Stimulated activated CD8-positive, alpha-beta memory T cell treated with anti-CD3 and anti-CD28 coated beads, Interleukin-12 subunit alpha, Interleukin-12 subunit beta, amount 100 ng/mL, for 4 hours (primary cell): ENCODE measurements at places on chromosomes 12 and 14.

GRCh38 chr12:112842441-112842840 is 50.9 kb downstream of the RPH3A start:
- DNase-seq, result no peak

GRCh38 chr14:101823066-101823465 is 61.6 kb downstream of the PPP2R5C start:
- no peak for DNase-seq

DNA sequence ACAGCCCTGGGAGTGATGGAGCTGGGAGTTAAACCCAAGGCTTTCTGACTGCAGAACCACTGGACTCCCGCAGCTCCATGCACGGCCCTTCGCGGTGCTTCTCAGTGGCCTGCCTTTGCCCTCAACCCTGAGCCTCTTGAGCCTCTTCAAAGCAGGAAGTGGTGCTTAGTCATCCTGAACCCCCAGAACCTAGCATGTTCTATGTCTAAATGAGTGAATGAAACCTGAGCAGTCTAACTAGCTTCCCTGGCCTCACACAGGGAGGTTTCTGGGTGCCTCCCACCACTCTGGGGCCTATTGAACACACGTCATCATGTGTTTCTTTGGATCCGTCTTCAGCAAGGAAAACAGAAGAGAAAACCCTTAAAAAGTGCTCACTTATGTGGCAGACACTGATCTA is 117.9 kb upstream of the SFSWAP start:
- no peak for DNase-seq

DNA sequence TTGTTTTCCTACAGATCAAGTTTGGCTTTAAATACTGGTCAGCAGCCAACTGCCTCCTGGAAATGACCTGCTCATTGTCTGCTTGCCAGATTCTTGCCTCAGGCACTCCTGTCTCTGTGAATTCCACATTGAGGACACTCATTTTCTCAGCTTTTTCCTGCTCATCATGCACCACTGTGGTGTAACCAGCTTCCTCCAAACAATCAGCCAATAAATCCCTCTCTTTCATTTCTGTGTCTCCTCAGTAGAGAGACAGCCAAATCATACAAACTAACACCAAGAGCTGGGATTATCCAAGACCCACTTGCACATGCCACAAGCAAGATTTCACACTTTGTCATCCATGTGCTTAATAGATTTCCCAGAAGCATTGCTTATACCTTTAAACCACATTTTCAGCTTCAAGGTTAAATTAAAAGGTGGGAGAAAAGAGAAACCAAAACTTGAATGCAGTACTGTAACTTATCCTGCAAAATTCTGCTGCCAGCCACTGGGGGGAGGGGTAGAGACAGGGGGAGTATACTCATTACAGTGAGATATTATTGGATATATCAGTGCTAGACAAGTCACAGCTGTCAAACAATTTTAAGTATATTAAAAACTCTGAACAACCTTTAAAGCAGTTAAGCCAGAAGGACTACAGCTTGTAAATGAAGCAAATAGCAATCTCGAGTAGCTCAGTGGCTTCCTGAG is 105.0 kb downstream of the PPP2R5E start:
- no peak for DNase-seq

DNA sequence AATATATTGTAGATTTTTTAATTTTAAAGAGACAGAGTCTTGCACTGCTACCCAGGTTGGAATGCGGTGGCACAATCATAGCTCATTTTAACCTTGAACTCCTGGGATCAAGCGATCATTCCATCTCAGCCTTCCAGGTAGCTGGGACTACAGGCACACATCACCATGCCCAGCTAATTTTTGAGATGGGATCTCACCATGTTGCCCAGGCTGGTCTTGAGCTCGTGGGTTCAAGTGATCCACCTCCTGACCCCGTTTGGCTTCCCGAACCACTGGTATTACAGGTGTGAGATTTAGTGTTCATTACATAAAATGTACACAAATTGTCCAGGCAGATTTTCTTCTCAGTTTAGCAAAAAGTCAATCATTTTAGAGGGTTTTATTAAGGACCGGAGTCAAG is 13.6 kb downstream of the SNX6 start:
- DNase-seq, result no peak

GRCh38 chr12:29204521-29204920 is 55.4 kb downstream of the FAR2 start:
- DNase-seq, result no peak

- no peak for DNase-seq
These were observed 38.0 kb upstream of the CCDC60 start for GRCh38 chr12:119296535-119296934.

DNA sequence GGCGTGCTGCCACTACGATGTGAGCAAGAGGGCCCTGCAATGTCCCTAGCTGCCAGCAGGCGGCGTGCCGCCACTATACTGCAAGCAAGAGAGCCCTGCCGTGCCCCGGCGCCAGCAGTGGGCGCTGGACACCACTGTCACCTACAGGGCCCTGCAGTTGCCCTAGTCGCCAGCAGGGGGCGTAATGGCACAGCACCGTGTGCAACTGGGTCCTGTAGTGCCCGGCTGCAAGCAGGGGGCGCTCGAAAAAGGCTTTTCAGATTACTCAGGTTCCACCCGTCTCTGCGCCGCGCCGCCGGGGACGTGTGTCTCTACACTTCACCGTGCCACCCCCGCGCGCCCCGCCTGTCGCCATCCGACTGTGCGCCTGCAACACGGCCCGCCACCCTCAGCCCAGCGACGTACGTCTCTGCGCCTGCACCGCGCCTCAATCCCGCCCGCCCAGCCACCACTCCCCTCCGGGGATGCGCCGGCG is 1356.9 kb downstream of the TMEM121 start:
- DNase-seq, result no peak

- DNase-seq, result no peak
These were observed 4.7 kb upstream of the KRT79 start for GRCh38 chr12:52838609-52839435.

DNA sequence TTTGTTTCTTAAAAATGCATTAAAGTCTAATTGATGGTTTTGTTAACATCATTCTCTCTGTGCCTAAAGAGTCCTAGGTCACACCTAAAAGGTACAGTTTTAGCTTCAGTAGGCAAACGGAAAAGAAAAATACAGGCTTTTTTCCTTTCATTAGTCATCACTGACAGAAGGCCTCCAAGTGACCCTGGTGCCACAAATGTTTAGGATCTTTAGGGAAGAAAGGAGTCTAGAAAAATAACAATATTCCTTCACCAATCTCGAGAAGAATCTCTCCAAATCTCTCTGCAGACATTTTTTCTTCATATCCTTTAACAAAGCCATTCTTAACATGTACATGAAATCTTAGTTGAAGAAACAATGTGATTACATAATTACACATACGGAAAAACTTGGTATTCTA is 2.0 kb downstream of the DENND5B start:
- DNase-seq, result no peak

- DNase-seq, result no peak
These were observed 95.0 kb downstream of the LMNTD1 start for GRCh38 chr12:25458047-25458552.

- DNase-seq, result no peak
These were observed 38.8 kb downstream of the CBX5 start for GRCh38 chr12:54240971-54241588.

GRCh38 chr12:4416276-4416675 is 29.3 kb downstream of the FGF6 start:
- DNase-seq, result no peak

DNA sequence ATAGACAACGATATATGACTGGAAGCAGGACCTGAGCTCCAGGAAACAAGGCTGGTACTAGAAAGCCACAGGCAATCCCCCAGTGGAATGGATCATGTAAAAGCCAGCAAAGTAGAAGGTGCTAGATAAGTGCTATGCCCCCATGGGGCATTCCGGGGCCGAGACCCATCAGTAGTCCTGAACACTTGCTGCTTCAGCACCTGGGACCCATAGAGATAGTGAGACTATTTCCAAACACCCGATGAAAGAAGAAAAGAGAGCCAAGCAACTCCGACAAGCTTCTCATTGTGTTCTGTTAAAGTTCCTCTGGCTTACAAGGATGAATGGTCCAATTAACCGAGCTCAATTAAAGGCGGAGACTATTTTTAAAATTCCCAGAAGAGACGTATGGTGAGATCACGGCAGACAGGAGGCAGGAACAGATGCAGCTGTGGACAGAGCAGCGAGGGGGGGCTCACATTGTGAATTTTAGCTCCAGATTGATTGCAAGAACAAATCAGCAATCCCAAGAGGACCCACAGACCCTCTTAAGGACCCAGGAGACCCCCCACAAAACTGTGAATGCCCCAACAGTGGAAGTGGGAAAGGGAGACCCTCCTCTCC is 142.5 kb upstream of the OVCH1 start:
- no peak for DNase-seq

GRCh38 chr14:76550534-76550933 is 174.6 kb downstream of the ESRRB start:
- no peak for DNase-seq

DNA sequence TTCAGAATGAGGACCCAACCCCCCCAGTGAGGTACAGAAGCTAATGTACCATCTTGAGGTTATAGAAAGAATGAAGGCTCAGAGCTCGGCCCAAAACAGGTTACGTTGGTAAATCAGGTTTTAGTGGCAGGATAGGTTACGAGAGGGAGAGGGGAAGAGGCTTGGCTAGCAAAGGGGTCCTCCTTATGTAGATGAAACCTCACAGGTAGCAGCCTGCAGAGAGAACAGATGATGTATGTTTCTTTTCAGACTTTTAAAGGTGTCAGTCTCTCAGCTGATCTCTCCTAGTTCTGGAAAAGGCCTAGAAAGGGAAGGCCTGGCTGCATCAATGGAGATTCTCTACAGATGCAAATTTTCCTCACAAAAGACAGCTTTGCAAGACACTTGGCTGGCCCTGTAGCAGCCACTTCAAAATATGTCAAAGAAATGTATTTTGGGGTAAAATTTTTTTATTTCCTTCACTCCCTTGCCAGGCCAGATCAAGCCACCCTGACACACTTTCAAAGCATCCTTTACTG is 71.7 kb upstream of the CPSF6 start:
- DNase-seq, result no peak

DNA sequence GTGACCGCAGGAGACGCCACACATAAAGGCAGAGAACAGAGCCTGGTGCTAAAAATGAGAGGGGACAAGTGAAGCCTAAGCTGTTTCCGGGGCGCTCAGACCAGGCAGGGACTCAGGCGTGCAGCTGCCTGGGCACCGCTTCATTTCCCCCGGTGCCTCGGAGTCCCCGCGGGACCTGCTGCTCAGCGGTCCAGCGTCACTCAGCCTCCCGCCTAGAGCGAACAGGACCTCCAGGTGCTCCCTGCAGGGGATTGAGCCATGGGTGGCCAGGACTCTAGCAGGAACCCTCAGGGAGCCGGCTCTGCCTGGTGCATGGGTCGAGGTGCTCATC is 31.0 kb downstream of the CCDC85C start:
- DNase-seq, result no peak

DNA sequence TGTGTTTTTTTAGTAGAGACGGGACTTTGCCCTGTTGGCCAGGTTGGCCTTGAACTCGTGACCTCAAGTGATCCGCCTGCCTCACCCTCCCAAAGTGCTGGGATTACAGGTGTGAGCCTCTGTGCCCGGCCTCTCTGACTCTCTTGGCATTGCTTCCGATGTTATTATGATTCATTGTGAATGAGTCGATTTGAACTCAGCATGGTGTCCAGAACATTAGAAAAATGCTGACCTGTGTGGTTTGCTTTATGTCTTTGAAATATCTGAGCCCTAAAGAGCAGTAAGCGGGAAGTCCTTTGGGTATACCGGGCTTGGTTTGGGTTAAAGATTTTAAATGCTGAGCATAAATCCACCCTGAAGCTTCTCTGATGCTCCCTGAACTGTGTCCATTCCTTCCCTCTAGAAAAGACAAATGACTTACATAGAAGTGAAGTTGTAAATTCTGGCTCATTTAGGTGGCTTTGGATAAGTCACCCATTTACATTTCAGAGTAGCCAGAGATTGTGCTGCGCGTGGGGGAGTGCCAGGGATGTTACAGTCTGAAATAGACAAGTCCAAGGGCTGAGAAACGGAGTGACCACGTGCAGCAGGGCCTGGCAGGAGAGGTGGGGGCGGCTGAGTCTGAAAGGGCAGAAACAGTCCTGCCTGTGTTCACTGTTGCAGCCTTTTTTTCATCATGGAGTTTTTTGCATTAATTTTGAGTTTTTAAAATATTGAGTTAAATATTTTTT is 39.6 kb downstream of the SLC15A4 start:
- no peak for DNase-seq

DNA sequence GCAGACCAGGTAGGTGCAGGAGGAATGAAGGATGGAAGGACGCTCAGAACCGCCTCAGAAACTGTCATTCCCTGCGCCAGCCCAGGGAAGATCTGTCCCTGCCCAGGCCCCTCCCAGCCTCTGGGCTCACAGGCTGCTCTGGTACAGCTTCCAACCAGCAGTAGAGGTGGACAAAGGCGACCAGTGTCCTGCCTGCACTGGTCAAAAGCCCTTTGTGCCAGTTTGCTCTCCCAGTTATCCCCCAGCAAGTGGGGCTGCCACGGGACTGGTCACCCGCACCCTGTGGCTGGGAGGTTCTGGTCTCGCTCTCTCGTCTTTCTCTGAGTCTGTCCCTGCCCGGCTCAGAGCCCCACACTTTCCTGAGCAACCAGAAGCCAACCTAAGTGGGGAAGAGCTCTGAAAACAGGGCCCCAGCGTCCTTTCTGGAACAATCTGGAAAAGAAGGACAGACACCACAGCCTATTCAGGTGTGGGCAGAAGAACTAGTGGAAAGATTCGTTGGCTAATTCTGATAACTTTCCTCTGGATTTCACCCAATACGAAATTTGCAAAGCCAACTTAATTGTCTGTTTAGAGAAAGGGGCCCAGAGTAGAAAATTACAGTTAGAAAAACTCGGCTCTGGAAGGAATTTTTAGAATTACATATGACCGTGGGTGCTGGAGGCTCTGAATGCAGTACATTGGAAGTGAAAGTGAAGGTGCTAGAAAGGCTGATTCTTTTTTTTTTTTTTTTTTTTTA is 21.7 kb downstream of the SNRNP35 start:
- DNase-seq, result no peak

GRCh38 chr12:78128211-78128610 is 297.5 kb downstream of the NAV3 start:
- no peak for DNase-seq

DNA sequence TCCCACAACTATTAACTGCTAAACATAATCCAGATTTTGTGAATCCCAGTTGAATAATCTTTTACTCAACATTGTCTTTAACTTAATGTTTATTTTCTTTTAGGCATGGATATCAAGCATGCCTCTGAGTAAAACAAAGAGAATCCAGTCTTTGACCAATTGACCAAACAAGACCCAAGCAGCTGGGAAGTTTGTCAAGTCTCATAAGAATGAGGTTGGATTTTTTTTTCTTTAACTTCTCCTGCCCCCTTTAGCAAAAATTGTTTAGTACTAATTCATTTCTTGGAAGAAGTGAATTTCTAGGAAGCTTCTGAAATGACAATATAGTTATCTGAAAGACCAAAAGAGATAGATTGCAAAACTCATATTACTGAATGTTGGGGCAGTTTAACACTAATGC is 89.9 kb downstream of the OTOGL start:
- DNase-seq, result no peak

GRCh38 chr12:3117591-3118015 is 40.4 kb downstream of the TSPAN9 start:
- DNase-seq, result no peak

GRCh38 chr12:17372508-17372907 is 717.5 kb downstream of the RERGL start:
- no peak for DNase-seq

GRCh38 chr12:92702754-92703679 is at the start of gene PLEKHG7:
Gene PLEKHG7, plus strand, starts transcription at chr12:92702989. Its CDS starts 3,643 bp downstream, at chr12:92706632.
- DNase-seq, result no peak
